ENCODE measurements at places on chromosomes 11 and 22. TPM values are rescaled to one million over a fixed set of nuclear protein-coding genes. Genes with fewer than 3 reads are reported as not detected.

CADM1 gene
- 51.1 TPM for total RNA-seq

APOBEC3A gene
- total RNA-seq: 0.41 TPM

ACRV1 gene
- not detected for total RNA-seq

CARNS1 gene
- total RNA-seq: 14.5 TPM

MS4A3 gene
- total RNA-seq: not detected

PARVG gene
- 2.8 TPM for total RNA-seq

XKR3 gene
- not detected for total RNA-seq

LARGE2 gene
- not detected for total RNA-seq

UPK3A gene
- not detected for total RNA-seq

TCN1 gene
- not detected for total RNA-seq

TECTA gene
- 1.1 TPM for total RNA-seq

GAL3ST1 gene
- total RNA-seq: 0.16 TPM

GSTT2 gene
- 0.66 TPM for total RNA-seq

MS4A14 gene
- total RNA-seq: 1.1 TPM

AGBL2 gene
- 0.38 TPM for total RNA-seq

ALDH3B1 gene
- total RNA-seq: 3.7 TPM

MRPL16 gene
- total RNA-seq: 93.2 TPM

CNGA4 gene
- total RNA-seq: not detected

EWSR1 gene
- total RNA-seq: 122 TPM

SCUBE2 gene
- total RNA-seq: 1.8 TPM

BEST1 gene
- 0.58 TPM for total RNA-seq

C22orf15 gene
- total RNA-seq: not detected

OR5B21 gene
- total RNA-seq: not detected

OR10A2 gene
- not detected for total RNA-seq

BTG4 gene
- total RNA-seq: not detected

OR52B4 gene
- not detected for total RNA-seq

RIBC2 gene
- total RNA-seq: not detected

HEPN1 gene
- not detected for total RNA-seq

PLEKHA7 gene
- total RNA-seq: 33.2 TPM

ABCC8 gene
- 1.1 TPM for total RNA-seq

BATF2 gene
- total RNA-seq: 1.3 TPM

RIC3 gene
- 12.9 TPM for total RNA-seq

CRYBA4 gene
- total RNA-seq: not detected

OR2D2 gene
- not detected for total RNA-seq

DDX25 gene
- total RNA-seq: 0.14 TPM

OR4C5 gene
- total RNA-seq: not detected

SLC35C1 gene
- 5.7 TPM for total RNA-seq

OR56A1 gene
- not detected for total RNA-seq

SCN3B gene
- 1.9 TPM for total RNA-seq

SPON1 gene
- total RNA-seq: 9.4 TPM

RASL10A gene
- 1.4 TPM for total RNA-seq

PRODH gene
- 13.3 TPM for total RNA-seq

PKP3 gene
- 0.52 TPM for total RNA-seq

MAPK12 gene
- 17.2 TPM for total RNA-seq

APLP2 gene
- total RNA-seq: 325 TPM

SEPTIN3 gene
- total RNA-seq: not detected

IL18 gene
- 1.6 TPM for total RNA-seq

ART1 gene
- 0.58 TPM for total RNA-seq

SPTBN2 gene
- 0.77 TPM for total RNA-seq
